ENCODE measurements at places on chromosomes 16 and 17. TPM values are rescaled to one million over a fixed set of nuclear protein-coding genes. Genes with fewer than 3 reads are reported as not detected.

- H3K27ac ChIP-seq: peak overlapping the region; percentile 98
- peaks cover 7% of the 10 kb centered on the region for H3K36me3 ChIP-seq
- no peak overlapping the region for H3K4me3 ChIP-seq
- H3K4me1 ChIP-seq: peaks cover 35% of the 10 kb centered on the region
Observed at GRCh38 chr16:15652293-15653001, 2.4 kb downstream of the NDE1 start.

DNA sequence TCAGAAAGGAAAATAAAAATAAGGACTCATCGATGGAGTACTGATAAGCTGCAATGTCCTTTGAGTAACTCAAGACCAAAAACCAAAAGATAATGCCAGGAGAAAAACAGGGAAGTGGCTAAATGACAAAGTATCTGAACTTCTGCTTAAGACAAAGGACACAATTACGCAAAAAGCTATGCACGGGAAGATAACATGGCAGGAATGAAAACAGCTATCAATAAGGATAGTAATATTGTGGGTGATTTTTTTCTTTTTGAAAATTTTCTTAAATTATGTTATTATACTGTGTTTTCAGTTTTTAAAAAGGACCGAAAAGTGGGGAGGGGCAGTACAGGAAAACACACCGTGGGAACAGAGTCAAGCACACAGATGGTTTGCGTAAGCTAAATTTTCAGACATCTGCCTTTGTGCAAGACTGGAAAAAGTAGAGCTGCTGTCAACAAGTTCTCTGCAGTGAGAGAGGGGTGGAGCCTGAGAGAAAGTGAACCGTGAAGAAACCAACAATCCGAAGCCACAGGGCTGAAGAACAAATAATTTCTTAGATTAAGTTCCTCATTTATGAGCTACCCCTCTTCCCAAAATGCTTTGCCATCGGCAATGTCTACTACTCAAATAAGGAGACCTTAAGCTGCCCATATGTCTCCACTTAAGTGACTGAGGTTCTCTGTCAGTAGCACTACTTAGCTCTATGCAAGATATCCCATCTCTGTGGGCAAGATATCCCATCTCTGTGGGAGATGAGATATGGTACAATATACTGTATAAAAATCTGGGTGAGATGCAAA is 99.9 kb upstream of the CORO6 start:
- H3K4me1 ChIP-seq: peaks cover 53% of the 10 kb centered on the region
- peak overlapping the region; percentile 76 for H3K27ac ChIP-seq
- peak; percentile 92 for DNase-seq
- no peaks in the 10 kb centered on the region for H3K36me3 ChIP-seq
- H3K4me3 ChIP-seq: peak overlapping the region; percentile 3

GRCh38 chr17:73052923-73053322 is 39.6 kb downstream of the SLC39A11 start:
- DNase-seq: no peak
- no peak overlapping the region for H3K4me3 ChIP-seq
- no peak overlapping the region for H3K27ac ChIP-seq
- no peaks in the 10 kb centered on the region for H3K36me3 ChIP-seq
- no peaks in the 10 kb centered on the region for H3K4me1 ChIP-seq

DNA sequence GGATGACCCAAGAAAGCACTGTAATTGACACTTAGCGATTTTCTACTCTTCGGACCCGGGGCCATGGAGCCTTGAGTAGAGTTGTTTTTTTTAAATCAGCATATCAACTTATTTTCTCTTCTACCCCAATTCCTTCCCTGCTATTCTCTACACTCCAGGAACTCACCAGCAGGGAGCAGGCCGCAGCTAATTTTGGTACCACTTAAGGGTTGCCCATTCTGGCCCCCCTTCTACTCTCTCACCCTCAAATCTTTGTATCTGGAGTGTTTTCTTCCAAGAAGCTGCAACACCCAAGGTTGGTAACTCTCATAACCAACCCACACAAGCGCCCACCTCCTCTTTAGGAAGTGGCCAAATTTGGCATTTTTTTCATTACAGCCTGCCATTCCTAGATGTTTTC is 5.5 kb upstream of the ERAL1 start:
- no peak overlapping the region for H3K27ac ChIP-seq
- no peak for DNase-seq
- H3K4me1 ChIP-seq: peaks cover 3% of the 10 kb centered on the region
- no peaks in the 10 kb centered on the region for H3K36me3 ChIP-seq
- no peak overlapping the region for H3K4me3 ChIP-seq

DNA sequence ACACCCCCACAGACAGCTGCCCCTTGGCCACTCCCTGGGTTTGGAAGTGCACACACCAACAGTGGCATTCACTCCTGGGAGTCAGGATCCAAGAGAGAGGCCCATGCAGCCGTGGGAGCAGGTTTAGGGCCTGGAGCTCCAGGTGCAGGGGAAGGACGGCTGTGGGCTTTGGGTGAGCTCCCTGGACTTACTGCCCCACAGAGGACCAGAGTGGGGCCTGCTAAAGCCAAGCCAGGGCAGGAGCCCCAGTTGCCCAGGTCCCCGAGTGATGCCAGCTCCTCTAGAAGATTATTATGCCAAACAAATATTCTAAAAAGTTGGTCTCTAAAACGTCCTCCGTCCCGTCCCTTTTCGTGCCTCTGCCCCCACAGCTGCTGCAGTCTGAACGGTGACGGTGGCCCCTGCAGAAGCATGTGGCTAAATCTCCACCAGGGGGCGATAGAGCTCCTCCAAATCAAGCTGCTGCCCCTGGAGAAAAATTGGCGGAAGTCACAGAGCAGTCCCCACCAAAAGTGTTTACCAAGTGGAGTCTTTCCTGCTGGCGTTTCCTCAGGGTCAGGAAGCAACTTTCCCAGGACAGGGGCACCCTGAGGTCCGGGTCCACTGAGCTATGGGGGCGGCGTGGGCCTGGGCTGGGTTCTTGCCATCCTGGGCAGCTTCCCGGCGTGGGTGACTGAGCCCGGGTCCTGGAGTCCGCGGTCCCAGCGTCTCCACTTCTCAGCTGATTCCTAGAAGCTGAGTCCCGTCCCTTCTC is 4.2 kb downstream of the ARMC7 start:
- peak overlapping the region; percentile 86 for H3K27ac ChIP-seq
- H3K4me1 ChIP-seq: peaks cover 53% of the 10 kb centered on the region
- H3K27me3 ChIP-seq: no peaks in the 10 kb centered on the region
- peak; percentile 98 for DNase-seq

GRCh38 chr16:61471737-61472136 is 564.5 kb downstream of the CDH8 start:
- H3K27ac ChIP-seq: no peak overlapping the region
- no peaks in the 10 kb centered on the region for H3K36me3 ChIP-seq
- no peaks in the 10 kb centered on the region for H3K4me1 ChIP-seq

- H3K27me3 ChIP-seq: no peaks in the 10 kb centered on the region
- DNase-seq: peak; percentile 89
- peak overlapping the region; percentile 10 for H3K27ac ChIP-seq
- H3K4me1 ChIP-seq: no peaks in the 10 kb centered on the region
- no peaks in the 10 kb centered on the region for H3K36me3 ChIP-seq
- no peak overlapping the region for H3K4me3 ChIP-seq
Observed at GRCh38 chr17:8955021-8955959, 10.2 kb downstream of the PIK3R5 start.

DNA sequence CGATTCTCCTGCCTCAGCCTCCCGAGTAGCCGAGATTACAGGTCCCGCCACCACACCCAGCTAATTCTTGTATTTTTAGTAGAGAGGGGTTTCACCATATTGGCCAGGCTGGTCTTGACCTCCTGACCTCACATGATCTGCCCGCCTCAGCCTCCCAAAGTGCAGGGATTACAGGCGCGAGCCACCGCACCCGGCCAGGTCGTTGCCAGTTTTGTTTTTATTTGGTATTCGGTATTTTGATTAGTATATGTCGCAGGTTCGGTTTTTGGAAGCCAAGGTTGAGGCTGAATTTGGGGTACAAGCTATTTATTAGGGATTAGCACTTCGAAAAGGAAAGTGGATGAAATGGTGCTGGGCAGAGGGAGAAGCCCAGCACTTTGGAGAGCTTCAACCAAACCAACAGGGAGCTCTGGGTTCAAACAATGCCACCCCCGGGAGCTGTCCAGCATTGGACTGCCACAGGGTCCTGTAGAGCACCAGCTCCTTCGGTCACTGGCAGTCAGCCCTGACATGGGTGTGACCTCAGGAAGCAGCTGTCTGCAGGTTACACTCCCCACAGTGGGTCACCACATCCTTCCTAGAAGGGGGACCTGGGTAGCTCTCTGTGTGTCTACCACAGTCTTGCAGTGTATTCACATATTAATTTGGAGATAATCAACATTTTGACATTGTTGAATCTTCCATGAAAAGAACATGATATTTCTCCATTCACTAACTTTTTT is 1.5 kb upstream of the CLEC10A start:
- H3K27ac ChIP-seq: no peak overlapping the region

The SHCBP1 gene
- total RNA-seq: 0.13 TPM

The CEP112 gene
- 24.7 TPM for total RNA-seq

The KIF2B gene
- total RNA-seq: not detected

The DNAI2 gene
- not detected for total RNA-seq
